ENCODE measurements at places on chromosomes 5 and 9.

DNA sequence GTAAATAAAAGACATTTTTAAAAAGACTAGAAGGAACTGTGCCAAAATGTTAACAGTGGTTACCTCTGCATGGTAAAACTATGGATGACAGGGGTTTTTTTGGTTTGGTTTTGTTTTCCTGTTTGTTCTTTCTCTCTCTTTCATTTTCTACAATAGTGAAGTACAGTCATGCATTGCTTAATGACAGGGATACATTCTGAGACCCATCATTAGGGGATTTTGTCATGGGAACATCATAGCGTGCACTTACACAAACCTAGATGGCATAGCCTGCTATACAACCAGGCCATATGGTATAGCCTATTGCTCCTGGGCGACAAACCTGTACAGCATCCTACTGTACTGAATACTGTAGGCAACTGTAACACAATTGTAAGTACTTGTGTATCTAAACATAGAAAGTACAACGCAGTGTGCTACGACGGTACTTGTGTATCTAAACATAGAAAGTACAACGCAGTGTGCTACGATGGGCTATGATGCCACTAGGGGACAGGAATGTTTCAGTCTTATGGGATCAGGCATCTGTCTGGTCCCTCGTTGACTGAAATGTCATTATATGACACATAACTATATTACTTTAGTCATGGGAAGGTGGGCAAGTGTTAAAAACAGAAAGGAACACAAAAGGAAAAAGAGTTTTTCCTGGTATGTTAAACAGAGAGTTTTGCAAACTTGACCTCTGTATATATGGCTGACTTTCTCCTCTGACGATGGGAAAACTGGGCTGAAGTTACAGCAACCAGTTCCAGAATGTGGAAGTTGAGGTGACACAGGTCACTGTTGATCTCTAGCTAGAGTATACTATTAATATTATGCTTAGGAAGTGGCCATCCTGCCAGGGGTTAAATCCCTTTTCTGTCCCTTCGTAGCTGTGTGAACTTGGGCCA is 7.4 kb upstream of the ADAM19 start:
- DNase-seq, result no peak

- DNase-seq, result no peak
Measured at GRCh38 chr9:89052470-89053097, 61.3 kb downstream of the S1PR3 start.

- DNase-seq, result no peak
Measured at GRCh38 chr9:116116393-116116792, 37.2 kb upstream of the PAPPA start.

- no peak for DNase-seq
Measured at GRCh38 chr5:73378070-73378469, 70.5 kb downstream of the FOXD1 start.

GRCh38 chr5:42825422-42826148 is 13.9 kb upstream of the SELENOP start:
- no peak for DNase-seq

- no peak for DNase-seq
Measured at GRCh38 chr9:87581513-87581912, 83.8 kb downstream of the DAPK1 start.

DNA sequence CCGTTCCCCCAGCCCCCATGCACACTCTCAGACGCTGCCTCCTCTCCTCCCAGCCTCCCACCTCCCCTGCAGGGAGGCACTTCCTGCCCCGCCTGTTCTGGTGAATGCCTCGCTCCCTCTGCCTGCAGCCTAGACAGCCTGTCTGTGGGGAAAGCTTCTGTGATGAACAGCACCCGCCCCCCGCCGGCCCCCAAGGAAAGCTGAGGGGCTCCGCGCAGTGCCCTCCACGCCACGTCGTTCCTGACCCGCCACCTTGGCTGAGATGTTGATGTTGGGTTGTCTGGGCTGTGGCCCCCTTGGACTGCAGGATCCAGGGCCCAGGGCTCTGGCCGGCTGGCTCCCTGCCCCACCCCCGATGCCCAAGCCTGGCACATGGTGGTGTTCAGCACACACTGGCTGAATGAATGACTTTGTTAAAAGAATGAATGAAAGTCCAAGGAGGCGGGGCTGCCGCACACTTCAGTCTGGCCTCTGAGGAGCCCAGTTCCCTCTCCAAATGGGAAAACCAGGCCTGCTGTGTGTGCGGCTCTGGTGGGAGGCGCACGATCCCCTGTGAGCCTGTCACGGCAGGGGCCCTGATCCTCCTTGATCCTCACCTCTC is 2.1 kb upstream of the MYMK start:
- no peak for DNase-seq

GRCh38 chr9:121376214-121376830 is 6.3 kb upstream of the STOM start:
- no peak for DNase-seq

- DNase-seq, result no peak
Measured at GRCh38 chr5:150626853-150627276, 13.6 kb upstream of the SYNPO start.

GRCh38 chr5:149205625-149206523 is 64.6 kb downstream of the ABLIM3 start:
- DNase-seq, result no peak

DNA sequence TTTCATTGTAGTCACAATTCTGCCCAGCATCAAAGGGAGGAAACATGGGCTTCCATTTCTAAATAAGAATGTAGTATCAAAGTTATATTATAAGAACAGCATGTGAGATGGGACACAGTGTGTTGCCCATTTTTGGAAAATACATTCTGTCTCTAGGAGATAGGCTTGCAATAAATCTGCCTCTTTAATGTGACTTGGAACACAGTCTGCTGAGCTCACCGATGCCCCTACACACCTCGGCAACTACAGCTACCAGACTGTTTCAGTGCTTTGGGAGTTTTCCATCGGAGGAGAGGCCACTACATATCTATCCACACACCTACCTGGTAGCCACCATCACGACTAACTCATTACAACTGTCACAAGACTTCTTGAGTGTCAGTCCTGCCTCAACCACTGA is 18.9 kb upstream of the FCHO2 start:
- DNase-seq, result no peak

DNA sequence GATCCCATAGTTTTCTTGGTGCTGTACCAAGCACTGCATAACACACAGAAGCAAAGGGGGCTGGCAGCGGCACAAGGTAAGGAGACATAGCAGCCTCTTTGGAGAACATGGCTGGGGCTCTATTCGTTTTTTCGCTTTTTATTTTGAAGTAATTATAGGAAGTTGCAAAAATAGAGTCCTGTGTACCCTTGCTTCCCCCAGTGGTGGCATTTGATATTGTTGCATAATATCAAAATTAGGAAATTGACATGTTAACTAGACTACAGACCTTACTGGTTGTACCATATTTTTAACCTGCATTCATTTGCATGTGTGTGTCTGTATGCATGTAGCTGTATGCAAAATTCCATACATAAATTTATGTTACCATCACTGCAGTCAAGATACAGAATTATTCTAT is 6.6 kb upstream of the UBQLN1 start:
- DNase-seq, result no peak

- no peak for DNase-seq
Measured at GRCh38 chr9:87753313-87753712, 27.4 kb downstream of the CTSL start.

DNA sequence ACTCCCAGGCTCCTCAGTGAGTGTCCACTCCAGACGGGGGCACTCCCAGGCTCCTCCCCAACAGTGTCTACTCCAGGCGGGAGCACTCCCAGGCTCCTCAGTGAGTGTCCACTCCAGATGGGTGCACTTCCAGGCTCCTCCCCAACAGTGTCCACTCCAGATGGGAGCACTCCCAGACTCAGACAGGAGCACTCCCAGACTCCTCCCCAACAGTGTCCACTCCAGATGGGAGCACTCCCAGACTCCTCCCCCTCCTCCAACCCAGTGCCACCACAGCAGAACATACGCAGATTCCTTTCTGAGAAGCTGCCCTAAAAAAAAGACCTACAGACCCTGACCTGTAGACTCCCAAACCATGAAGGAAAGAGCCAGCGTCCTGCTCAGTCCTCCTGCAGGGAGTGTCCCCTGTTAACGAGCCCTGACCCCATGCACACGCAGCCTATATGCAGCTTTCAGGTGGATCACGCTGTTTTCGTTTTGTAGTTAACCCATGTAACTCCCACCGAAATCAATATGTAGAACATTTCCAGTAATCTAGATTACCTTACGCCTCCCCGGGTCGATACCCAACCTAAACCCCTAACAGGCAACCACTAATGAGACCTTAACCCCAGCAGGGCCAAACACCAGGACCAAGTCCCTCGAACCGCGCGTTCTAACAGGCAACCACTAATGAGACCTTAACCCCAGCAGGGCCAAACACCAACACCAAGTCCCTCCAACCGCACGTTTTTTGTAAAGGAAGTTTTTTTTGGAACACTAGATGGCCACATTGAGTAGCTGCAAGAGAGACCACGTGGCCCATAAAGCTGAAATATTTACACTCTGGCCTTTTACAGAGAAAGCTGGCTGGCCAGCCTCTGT is 15.7 kb downstream of the PNPLA7 start:
- peak; percentile 32 for DNase-seq

GRCh38 chr5:109335114-109335513 is 74.7 kb downstream of the PJA2 start:
- no peak for DNase-seq

GRCh38 chr9:113906411-113907110 is 30.5 kb downstream of the ZNF618 start:
- no peak for DNase-seq

DNA sequence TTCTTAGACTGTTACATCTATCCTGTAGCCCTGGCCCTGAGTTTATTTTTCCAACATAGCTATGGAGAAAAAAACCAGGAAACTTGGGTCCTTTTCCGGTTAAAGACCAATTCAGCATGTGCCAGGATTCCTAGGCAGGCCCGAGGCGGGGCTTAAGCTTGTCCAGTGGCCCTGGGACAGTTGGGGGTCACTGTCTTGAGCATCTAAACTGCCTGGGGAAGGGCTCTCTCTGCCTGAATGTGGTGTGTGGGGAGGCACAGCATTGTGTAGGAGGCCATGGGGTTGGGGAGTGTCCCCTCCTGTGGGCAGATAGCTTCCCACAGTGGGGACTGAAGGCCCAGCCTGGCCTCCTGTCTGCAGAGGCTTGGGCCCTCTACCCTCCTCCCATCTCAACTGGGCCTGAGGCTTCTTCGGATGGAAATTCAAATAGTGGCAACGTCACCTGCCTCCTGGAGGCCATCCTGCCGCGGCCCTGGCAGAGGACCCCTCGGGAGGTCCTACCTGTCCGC is 88.8 kb downstream of the PHF2 start:
- DNase-seq, result no peak

DNA sequence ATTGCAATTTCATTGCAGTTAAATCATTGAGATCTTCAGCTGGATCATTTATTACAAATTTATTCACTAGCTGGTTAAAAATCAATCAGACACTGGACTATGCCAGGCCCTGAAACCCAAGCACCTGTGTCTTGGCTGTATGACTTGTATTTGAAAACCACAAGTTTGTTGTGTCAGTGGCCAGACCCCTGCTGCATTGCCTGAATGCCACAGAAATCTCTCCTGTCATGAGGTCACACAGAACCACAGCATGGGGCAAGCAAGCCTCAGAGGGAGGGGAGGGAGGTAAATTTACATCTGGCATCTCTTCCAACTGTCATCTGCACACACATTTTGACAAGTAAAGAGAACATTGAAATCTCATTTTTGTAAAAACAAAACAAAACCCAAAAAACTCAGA is 90.0 kb downstream of the ARRDC3 start:
- no peak for DNase-seq

DNA sequence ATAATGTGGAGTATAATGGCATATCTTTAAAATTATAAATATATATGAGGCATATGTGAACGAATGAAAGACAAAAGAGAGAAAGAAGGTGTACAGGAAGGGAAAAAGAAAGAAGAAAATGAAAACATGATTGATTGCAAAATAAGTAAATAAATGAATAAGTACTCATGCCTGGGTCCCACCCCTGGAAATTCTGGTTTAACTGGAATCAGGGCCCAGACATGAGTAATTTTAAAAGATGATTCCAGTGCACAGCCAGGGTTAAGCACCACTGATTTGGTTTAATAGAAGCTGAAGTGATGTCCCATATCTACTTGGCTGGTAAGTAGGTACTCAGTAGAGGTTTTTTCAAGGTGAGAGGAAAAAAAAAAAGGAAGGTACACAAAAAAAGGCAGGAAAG is 34.0 kb upstream of the HOMER1 start:
- no peak for DNase-seq

Data from activated CD4-positive, alpha-beta T cell treated with anti-CD3 and anti-CD28 coated beads, Interleukin-2, amount 50 U/mL, for 24 hours (primary cell).